ENCODE measurements at places on chromosomes 13 and 19.

DNA sequence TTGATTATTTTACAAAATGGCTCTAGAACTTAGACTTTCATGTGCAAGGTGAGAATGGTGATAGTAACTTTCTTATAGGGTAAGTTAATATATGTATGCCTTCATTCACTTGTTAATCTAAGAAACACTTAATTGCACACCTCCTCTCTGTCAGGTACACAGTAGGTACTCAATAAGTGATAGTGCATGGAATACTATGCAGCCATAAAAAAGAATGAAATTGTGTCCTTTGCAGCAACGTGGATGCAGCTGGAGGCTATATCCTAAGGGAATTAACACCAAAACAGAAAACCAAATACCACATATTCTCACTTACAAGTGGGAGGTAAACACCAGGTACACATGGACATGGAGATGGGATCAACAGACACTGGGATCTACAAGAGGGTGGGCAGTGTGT is 17.6 kb upstream of the VSTM2B start:
- DNase-seq, result no peak

- DNase-seq, result peak; percentile 71
These were observed 26.3 kb downstream of the SIPA1L3 start for GRCh38 chr19:37932985-37933936.

DNA sequence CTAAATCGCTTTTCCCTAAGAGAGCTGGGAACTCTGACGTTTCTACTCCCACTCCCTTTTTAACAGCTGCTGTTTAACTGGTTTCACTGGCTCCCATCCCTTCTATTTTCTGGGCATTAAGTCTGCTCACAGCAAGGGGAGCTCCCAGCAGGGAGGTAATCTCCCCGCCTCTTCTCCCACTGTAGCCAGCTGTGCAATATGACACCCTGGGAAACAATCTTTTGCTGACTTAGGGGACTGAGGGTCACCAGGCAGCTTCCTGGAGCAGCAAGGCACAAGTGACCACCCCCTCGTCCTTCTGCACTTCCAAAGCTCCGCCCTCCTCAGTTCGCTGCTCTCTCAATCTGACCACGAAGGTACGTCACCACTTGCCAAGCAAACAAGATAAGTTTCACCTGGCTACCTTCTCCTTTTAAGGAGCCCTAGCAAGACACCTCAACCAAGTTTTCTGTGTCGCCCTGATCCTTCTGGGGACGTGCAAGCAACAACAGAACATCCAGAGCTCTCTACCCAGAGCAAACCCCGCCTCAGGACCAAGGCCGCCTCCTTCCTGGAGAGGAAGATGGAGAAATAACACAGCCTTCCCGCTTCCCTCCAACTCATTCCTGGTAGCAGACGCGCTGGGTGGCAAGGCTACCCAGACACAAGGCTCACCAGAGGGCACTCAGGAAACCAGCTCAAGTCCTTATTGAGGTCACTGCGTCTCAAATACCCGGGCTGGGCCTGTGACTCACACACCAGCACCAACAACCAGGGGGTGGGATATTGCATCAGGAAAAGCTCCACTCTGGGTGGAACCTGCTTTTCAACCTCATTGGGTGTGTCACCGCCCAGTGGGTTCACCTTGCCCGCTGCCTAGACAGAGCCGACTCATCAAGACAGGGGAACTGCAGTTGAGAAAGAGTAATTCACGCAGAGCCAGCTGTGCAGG is 92.4 kb downstream of the STK24 start:
- peak; percentile 93 for DNase-seq

DNA sequence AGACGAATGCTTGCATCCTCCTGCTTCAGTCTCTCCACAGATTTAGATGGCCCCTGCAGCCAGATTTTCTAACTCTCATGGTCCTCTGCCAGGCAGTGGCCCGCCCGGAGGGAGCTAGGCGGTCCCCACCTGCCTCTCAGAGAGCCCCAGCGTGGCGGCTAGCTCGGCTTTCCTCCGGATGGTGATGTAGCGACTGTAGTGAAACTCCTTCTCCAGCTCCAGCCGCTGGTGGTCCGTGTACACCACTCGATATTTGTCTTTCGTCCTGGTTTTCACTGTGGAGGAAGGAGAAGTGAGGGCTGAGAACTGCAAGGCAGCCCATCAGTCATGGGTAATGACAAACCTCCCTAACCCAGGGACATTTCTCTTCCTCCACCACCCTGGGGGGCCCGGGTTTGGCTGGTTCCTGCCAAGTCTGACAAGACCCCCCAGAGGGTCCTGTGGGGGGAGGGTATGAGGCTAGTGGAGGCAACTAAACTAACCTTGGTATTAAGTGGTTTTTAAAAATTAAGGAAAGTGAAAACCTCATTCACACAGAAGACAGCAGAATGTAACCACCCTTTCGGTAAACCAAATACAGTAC is 4.3 kb downstream of the CDX2 start:
- no peak for DNase-seq

DNA sequence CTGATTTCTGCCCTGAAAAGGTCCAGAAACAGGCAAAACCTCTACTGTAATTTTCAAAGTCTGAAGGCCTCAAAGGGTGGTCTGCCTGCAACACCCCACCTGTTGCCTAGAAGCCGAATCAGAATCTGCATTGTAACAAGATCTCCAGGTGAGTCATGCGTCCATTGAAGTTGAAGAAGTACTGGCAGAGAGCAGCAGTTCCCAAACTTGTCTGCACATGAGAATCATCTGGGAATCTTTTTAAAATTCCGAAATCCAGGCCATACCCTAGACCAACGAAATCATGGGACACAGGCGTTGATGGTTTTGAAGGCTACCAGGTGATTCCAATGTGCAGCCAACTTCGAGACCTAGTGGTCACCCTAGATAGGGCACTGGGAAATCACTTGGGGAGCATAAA is 16.0 kb upstream of the CLN5 start:
- DNase-seq, result no peak

- DNase-seq, result peak; percentile 83
These were observed 934 bp downstream of the N4BP2L2 start for GRCh38 chr13:32537580-32538142.

GRCh38 chr19:58067240-58067912 is 8.3 kb downstream of the ZNF135 start:
- DNase-seq, result no peak

GRCh38 chr13:111210544-111211469 is 95.7 kb downstream of the ARHGEF7 start:
- no peak for DNase-seq

Data from NB4 (cell line).